Stimulated activated CD8-positive, alpha-beta memory T cell treated with anti-CD3 and anti-CD28 coated beads, Interleukin-7, amount 100 ng/mL, for 24 hours (primary cell): ENCODE measurements at places on chromosomes 4 and X.

DNA sequence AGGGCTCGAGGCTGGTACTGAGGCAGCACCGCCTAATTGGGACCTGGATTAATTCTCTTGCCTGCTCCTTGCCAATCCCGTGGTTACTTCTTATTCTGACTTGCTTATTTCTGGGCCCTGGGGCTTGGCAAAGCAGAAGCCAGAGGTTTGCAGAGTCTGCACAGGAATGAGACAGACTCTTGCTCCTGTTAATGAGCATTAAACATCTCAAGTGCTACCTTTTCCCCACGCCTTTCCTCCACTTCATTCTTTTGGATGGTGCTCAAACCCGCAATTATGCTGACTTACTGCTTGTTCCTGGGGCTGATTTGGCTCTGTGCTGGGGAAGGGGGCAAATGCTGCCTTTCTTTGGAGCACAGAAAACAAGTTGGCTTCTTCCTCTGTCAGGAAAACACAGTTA lies 16.5 kb upstream of the STOX2 start:
- DNase-seq = no peak

- DNase-seq = no peak
Observed at GRCh38 chr4:1852904-1853623, 2.9 kb downstream of the LETM1 start.

DNA sequence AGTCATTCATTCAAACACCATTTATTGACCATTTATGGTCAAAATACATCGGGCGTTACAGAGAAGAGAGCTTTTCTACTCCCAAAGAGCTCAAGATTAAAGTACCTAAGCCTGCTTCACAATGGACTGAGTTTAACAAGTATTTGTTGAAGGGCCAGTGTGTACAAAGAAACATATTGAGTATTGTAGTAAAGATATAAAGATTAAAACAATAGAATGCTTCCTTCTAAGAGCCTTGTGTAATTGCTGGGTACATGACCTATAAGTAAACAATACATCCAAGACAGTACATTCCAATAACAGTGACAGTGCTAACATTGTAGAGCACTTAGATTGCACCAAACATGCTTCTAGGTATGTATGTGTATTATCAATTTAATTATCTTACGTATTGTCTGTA lies 695.5 kb downstream of the PCDH7 start:
- no peak for DNase-seq

- no peak for DNase-seq
Observed at GRCh38 chrX:69496183-69496582, 7.9 kb upstream of the NALF2 start.

DNA sequence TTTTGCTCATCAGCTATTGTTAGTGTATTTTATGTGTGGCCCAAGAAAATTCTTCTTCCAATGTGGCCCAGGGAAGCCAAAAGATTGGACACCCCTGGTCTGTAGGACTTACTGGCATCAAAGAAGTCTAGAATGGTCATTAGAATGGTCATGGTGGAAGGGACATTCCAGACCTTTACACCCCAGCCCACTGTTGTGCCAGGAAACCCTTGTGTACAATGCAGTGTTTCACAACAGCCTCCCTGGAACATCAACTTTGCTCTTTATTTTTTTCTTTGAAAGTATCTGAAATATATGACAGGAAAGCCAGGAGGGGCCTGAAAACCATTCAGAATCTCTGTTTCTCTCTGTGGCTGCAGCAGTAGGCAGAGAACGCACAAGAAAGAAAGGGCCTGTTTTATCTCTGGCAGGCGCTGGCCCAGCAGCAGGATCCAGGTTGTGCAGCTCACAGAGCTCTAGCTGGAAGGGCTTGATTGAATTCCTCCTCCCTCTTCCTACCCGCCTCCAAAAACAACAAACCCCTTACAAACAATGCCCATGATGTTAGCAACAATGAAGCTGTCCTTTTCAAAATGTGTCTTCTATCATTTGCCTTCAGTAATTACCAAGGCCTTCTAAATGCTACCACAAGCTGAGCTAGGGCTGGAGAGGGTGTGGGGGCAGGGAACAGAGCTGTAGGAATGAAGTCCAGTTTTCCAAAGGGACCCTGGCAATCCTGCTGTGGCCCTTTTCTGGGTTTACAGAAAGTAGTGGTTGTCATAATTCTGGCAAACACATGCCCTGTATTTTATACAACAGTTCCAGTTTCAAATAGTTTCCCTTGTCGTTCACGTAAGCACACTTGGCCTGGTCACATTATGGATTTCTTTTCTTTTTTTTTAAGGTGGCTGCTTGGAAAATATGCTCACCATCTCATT lies 32.3 kb upstream of the TFDP3 start:
- DNase-seq = no peak

GRCh38 chrX:149837639-149838038 lies 43.3 kb upstream of the MAGEA8 start:
- DNase-seq = no peak
